Naive thymus-derived CD4-positive, alpha-beta T cell (primary cell): ENCODE measurements at places on chromosomes 12 and 14. TPM values are rescaled to one million over a fixed set of nuclear protein-coding genes. Genes with fewer than 3 reads are reported as not detected.

- H3K27ac ChIP-seq, result no peak overlapping the region
- DNase-seq, result no peak
- no peaks in the 10 kb centered on the region for H3K4me1 ChIP-seq
- H3K27me3 ChIP-seq, result no peaks in the 10 kb centered on the region
- H3K36me3 ChIP-seq, result no peaks in the 10 kb centered on the region
- no peak overlapping the region for H3K4me3 ChIP-seq
Measured at GRCh38 chr12:132154341-132154761, 10.1 kb downstream of the NOC4L start.

DNA sequence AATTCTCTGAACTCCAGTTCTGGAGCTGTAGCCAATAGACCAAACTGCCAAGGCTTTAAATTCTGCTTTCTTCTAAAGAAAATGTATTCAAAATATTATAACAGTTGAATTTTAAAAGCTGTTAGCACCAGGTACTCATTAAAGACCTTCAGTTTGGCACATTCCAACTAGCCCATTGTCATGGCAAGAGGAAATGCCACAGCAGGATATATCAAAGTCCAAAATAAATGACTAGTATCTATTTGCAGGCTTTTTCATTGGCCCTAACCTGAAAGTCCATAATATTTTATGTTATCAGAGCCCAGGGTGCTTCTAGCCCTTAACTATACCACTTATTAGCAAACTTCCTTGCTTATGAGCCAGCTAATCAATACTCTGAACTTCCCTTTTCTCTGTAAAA is 3.1 kb upstream of the RIC8B start:
- H3K27me3 ChIP-seq, result no peaks in the 10 kb centered on the region
- no peaks in the 10 kb centered on the region for H3K36me3 ChIP-seq
- peaks cover 4% of the 10 kb centered on the region for H3K4me1 ChIP-seq
- no peak for DNase-seq
- no peak overlapping the region for H3K4me3 ChIP-seq

- no peaks in the 10 kb centered on the region for H3K36me3 ChIP-seq
- no peaks in the 10 kb centered on the region for H3K27me3 ChIP-seq
- H3K4me1 ChIP-seq, result no peaks in the 10 kb centered on the region
Measured at GRCh38 chr14:74350211-74350927, 2.1 kb downstream of the VRTN start.

Gene LRRC43
- not detected for polyA plus RNA-seq
